ENCODE measurements at places on chromosomes 11 and 22.

GRCh38 chr11:96012086-96012824, 88.3 kb upstream of the MTMR2 start:
- peak; percentile 3 for DNase-seq

DNA sequence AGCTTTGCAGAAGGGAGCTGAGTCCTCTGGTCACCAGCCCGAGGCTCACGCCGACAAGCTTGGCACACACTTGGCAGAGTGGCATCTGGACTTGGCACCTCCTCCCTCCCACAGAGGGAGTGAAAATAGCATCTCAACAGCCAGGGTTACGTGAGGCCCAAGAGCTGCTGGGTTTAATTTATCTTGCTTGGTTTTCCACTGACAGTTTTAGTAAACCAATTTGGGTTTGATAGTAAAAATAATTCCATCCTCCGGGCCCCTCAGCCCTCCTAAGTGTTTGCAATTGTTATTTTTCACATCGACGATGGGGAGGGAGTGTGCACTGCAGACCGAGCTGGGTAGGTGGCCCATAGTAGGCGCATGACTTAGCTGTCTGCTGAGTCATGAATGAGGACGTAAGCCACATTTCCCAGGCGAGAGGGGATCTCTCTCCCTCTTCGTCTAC, 107.6 kb upstream of the ASPHD2 start:
- no peak for DNase-seq

- no peak for DNase-seq
These were observed 10.8 kb upstream of the TCF20 start for GRCh38 chr22:42281284-42281683.

GRCh38 chr22:32951807-32952153, 106.4 kb downstream of the SYN3 start:
- DNase-seq: no peak

DNA sequence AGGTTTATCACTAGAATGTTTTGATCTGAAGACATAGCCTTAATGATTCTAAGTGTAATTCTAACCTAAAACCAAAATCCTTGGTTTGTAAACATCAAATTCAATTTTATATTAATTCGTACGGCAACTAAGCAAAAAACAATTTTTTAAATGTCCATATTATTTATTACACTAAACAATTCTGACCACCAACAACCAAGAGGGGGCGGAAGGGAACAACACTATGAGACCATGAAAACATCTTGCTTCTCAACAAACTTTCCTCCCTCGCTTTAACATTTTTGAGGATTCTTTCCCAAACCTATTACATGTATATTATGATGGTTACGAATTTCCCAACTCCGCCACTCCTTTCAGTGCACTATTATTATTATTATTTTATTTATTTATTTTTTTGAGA, 6.5 kb upstream of the UCP2 start:
- no peak for DNase-seq

DNA sequence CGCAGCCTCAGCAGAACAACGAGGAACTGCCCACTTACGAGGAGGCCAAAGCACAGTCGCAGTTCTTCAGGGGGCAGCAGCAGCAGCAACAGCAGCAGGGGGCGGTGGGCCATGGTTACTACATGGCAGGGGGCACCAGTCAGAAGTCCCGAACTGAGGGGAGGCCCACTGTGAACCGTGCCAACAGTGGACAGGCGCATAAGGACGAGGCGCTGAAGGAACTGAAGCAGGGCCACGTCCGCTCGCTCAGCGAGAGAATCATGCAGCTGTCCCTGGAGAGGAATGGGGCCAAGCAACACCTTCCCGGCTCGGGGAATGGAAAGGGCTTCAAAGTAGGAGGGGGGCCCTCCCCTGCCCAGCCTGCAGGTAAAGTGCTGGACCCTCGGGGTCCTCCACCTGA, 31.6 kb downstream of the AMOTL1 start:
- no peak for DNase-seq

GRCh38 chr11:64608046-64608445, 17.0 kb downstream of the SLC22A12 start:
- DNase-seq: no peak

- no peak for DNase-seq
These were observed 63.5 kb upstream of the CSNK2A3 start for GRCh38 chr11:11416502-11416901.

DNA sequence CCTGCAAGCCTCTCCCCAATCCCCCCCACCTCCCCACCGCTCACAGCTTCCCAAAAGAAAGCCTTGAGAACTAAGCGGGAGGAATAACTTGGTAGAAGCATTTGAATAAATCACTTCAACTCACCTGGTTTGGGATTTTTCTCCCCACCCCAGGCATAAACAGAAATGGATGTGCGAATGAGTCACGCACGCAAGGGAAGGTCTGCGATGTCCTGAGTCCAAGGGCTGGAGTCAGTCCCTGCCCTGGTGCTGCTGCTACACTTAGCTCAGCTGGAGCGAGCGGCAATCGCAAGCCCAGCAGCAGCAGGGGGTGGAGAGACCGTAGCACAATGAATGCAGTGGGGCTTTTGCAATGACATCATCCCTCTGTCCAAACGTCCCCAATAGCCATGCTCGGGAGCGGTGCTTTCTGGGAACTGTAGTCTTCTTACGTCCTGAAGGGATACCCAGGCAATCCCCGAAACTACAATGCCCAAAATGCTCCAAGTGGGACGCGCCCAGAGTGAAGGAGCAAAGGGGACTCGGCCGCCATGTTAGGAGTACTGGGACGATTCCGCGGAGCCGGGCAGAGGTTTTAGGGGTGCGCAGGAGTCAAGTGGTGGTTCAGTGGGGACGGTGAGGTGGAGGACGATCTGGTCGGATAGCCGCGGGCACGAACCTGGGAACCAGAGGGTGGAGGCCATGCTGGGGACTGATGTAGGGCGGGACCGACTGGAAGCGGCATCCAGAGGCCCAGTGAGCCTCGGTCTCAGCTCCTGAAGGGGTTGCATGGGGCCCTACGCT, at the start of gene RAB30:
Gene RAB30 (minus strand): TSS at position 331 of the 783 bp plus-strand sequence. CDS start 74,581 bp downstream, outside the sequence.
- peak; percentile 99 for DNase-seq

DNA sequence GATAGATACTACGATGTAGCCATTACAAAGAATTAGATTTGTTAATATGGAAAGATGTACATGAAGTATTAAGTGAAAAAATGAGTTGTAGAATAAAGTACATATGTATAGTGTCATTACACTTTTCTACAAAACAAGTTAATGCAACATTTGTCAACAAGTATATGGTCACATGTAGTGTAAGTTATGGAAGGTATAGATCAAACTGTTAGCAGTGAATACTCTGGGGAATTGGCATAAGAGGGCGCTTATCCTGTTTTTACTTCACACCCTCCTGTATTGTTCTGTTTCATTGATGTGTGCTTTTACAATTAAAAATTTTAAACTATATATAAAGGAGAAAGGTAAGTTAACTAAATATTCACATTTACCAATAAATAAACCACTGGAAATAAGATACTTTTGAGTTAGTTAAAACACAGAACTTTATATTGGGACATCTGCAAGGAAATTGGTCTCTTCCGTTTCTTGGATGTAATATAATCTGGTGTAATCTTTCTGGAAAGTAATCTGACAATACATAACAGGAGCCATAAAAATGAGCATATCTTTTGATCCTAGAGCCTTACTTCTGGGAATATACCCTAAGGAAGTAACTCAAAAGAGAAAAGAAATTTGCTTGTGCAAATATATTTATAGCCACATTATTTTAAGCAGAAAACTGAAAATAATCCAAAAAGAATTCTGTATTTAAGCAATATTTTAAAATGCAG, 34.5 kb downstream of the CSTPP1 start:
- no peak for DNase-seq

GRCh38 chr22:30472994-30473720, 1.3 kb upstream of the SEC14L3 start:
- DNase-seq: no peak

DNA sequence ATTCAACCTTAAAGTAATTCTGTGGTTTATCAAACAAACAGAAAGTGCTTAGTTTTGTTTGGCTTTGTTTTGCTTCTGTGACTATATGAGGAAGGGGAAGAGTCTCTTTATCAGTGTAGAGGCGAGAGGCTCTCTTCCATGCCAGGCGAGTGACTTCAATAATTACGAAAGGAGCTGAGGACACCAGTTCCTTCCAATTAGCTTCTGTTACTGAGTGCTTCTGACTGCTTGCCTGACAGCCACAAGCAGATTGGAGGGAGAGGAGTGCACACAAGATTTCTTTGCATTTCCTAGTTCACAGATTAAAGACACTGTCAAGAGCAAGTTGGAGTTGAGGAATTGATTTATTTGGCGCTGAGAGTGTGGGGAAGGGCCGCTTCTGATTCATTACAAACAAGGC, 1484.5 kb upstream of the TENM4 start:
- DNase-seq: no peak

DNA sequence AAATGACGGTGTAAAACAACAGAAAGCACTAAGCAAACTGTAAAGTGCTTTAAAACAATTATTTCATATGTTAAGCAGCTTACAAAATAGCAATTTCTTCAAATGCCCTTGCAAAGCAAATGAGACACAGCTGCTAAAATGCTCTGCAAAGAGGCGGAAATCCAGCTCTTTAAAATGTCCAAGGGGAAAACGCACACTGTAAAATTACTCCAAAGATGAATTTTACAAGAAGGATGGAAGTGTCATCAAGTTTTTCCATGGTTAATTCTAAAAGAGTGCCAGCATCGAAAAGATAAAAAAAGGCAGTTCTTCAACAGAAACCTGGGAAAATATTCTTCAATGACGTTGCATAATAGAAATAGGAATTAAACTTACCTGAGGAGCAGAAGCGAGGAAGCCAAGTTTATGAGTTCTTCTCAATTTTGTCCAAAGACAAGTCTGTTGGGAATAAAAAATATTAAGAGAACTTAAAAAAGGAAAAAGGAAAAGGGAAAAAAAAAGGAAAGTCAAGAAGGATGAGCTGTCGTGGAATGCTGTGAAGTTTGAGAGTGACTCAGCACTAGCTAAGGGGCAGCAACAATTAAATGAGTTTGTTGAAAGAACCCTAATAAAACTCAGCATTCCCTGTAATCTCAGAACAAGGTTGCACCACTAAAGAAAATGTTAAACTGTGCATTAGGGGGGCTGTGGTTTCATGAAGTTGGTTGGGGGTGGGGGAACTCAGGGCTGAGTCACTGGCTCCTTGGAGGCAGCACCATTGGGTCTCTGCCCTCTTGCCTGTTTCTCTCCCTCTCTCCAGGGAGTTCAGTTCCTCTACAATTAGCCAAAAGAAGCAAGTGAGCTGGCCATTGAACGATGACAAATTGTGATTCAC, 64.2 kb upstream of the BLID start:
- no peak for DNase-seq

- no peak for DNase-seq
These were observed 161.8 kb upstream of the GRK3 start for GRCh38 chr22:25402501-25403283.

DNA sequence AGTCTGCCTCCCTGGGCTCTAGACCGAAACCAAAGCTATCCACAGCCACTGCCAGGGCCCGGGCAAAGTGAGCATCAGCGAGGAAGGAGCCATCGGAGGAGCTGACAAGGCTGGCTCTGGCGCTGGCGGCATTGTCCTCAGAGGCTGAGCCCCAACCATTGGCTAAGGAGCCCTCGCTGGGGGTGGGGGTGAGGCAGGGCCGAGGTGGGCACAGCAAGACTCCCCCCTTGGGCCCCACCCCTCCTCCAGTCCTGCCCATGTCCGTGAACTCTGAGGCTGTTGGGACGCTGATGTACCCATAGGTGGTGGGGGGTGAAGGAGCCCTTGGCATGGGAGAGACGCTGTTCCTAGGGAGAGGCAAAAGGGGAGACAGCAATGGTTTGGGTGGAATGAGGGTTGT, 11.2 kb downstream of the ROBO4 start:
- no peak for DNase-seq

DNA sequence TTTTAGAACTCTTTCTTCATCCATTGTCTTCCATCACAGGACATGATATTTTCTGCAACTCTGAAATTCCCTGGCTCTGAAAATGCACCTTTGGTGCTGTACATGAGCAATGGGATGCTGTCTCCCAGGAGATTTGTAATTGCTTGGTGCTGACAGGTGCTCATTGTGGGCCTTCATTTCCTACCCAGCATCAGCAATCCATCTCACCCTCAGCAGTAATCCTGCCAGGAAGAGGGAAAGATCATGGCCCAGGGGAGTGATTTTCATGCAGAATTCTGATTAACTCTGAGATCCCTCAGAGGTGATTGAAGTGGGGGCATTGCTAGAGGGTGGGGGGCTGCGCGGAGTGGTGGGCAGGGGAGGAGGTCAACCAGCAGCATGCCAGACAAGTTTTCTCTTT, 651.7 kb downstream of the NELL1 start:
- no peak for DNase-seq

DNA sequence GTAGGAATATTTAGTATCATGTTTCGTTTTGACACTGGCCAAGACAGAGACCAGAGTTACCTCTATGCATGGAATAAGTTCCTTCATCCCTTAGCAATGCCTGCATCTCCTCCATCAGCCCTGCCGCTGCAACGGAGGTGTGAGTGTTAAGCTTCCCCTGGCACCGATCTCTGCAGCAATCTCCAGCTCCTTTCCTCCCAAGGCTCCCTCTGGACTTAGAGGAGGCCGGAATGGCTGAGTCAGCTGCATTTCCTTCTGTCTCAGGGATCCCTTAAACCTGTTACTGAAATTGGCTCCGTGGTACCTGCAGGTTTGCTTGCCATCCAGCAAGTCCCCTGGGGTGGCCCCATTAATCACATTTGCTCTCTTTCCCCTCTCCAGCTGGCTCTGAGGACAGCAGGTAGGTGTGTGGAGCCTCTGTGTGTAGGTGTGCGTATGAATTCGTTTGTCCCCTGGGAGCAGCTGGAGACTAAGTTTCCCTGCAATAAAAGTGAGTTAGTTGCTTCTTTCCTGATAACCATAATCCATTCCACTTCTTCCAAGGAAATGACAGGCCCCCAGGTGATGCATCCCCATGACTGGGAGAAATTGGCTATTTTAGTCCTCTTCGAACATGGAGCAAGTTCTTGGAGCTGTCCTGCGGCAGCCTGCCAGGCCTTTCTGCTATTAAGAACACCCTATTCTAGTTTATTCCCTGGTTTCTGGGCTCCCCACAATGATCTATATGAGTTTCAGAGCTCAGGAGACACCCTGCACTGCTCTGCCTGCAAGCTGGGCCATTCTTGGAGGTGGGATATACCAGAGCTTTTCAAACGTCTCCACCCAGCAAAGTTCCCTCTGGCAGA, 457.2 kb upstream of the CADM1 start:
- no peak for DNase-seq

DNA sequence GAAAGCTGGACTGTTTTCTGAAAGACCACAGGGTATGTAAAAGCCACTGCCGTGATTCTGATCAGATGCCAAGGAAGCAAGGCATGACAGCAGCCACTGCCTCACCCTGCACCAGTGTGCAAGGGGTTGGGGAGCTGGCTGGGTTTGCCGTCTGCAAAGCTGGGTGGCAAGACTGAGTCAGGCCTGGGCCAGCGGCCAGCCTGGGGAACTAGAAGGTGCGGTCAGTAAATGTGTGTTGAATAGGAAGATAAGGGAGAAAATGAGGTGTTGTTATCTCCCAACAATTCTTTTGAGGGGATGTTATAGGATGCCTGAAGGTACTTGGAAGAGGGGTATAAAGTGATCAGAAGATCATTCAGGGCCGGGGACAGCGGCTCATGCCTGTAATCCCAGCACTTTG, 8.0 kb downstream of the VSTM5 start:
- no peak for DNase-seq

GRCh38 chr11:130391711-130392110, 36.7 kb downstream of the ADAMTS8 start:
- no peak for DNase-seq

GRCh38 chr11:69292221-69292648, 1.7 kb upstream of the MYEOV start:
- no peak for DNase-seq

- no peak for DNase-seq
These were observed 117.4 kb downstream of the KIAA1671 start for GRCh38 chr22:25069758-25070481.

Data from NCI-H1105 (cell line).